ENCODE measurements at places on chromosomes 6 and 20. TPM values are rescaled to one million over a fixed set of nuclear protein-coding genes. Genes with fewer than 3 reads are reported as not detected.

LTA gene
- polyA plus RNA-seq = 6.6 TPM

PRSS16 gene
- polyA plus RNA-seq = not detected

GRCh38 chr6:40425192-40425919, 161.8 kb downstream of the LRFN2 start:
- DNase-seq = no peak

- DNase-seq = no peak
Measured at GRCh38 chr6:160086754-160087153, 34.9 kb upstream of the SLC22A1 start.

DNA sequence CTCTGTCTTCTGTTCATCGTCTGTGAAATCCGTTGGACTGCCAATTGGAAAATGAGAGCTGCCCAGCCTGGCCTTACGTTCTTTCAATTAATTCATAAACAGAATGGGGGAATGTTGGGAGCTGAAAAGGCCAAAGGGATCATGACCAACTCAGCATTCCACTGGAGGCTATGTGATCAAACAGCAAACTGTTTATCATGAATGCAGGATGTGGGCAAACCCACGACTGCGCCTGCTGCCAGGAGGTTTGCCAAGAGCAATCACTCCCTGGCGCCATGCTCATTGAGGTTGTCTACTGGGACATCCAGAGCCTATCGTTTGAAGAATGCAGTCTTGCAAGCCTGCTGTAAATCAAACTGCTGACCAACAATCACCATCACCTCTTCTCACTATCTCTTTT, 9.3 kb upstream of the FKBP1A start:
- no peak for DNase-seq
